ENCODE measurements at places on chromosomes 5 and 9.

- DNase-seq, result no peak
These were observed 38.3 kb upstream of the SIL1 start for GRCh38 chr5:139236479-139236878.

GRCh38 chr5:107979900-107980299 lies 309.2 kb upstream of the EFNA5 start:
- no peak for DNase-seq

DNA sequence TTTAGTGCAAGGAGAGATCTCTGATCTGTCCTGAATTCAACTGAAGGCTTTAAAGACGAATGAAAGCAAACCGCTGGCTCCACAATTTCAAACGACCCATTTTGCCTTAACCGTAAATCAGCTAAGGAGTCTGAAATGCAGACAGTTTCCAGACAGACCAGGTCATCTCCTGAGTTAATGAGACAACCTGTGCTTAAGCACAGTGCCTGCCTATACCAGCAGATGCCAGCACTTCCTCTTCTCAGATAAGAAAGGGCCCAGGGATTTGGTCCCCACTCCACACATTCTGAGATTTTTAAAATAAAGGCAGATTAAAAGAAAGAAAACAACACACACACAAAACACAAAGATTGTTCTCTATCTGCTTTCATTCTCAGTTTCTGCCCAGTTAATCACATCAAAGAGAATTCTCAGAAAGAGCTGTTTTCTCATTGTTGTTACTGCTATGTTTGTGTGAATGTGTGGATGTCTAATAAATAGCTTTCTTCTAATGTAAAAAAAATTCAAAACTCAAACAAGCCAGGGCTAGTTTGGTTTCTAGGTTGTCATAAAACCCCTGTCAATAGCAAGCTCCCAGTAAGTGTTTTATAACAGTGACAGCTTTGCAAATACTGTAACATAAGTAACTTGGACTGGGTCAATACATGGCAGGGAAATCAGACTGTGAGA lies 157.7 kb upstream of the SLC24A2 start:
- peak; percentile 18 for DNase-seq

GRCh38 chr5:180041301-180042274 lies 30.0 kb downstream of the RNF130 start:
- DNase-seq, result no peak

DNA sequence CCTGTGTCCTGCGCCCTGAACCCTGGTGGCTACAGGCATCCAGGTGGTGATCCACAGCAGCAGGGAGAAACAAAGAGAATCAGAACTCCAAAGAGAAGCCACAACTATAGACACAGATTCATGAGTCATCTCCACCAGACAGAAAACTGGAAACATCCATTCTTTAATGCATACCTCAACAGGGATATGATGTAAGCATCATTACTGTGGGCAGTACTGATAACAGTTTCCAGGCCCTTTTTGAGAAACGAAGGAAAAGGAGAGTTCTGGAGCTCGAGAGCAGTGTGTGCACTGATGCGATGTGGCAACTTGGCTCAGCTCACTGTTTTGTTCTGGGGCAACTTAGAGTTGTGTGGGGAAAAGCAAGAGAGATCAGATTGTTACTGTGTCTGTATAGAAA lies 215.6 kb upstream of the ADAMTS16 start:
- no peak for DNase-seq

DNA sequence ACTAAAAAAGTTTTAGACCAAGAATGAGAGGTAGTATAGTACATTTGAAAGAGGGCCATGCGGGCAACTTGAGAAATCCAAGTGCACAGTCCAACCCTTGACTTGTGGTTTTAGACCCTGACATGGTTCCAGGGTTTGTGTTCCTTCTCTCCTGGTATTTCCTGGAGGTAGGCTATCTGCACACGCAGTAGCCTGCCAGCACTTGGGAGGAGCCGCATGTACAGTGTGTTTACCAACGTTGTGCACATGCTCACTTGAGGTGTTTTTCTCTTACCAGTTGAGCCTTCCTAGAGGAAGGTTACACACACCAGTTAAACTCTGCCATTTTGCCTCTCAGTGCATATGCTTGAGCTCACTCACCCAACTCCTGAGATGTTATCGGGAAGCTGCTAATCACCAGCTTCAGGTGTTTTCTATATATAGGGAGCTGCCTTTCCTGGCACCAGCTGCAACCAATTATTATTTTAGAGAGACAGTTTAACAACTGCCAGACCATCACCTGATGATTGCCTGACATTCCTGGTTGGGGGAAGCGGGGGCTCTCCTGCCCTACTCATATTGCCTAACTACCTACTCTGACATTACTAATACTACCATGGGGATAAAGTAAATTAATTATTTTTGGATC lies 593.4 kb upstream of the TUSC1 start:
- no peak for DNase-seq

GRCh38 chr9:29183971-29184370 lies 1610.7 kb upstream of the C9orf72 start:
- DNase-seq, result no peak

- no peak for DNase-seq
These were observed 90.1 kb upstream of the NEURL1B start for GRCh38 chr5:172550996-172551395.

GRCh38 chr5:24188216-24188925 lies 456.4 kb downstream of the CDH10 start:
- DNase-seq, result no peak

DNA sequence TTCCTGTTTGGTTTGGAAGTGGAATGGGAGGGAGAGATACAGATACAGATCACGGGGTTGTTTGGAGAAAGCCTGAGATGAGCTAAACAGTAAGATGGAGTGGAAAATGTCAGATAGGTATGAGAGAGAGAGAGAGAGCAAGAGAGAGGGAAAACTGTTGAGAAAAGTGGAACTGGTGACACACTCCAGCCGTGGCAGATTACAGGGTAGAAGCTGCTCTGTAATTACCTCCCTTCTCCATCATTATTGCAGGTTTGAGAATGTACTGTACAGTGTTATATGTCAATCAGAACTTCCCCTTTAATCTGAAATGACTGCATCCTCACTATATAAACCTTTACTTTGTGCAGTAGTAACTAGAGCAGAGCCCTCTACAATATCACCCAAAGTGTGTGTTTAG lies 74.5 kb upstream of the WWC1 start:
- no peak for DNase-seq

DNA sequence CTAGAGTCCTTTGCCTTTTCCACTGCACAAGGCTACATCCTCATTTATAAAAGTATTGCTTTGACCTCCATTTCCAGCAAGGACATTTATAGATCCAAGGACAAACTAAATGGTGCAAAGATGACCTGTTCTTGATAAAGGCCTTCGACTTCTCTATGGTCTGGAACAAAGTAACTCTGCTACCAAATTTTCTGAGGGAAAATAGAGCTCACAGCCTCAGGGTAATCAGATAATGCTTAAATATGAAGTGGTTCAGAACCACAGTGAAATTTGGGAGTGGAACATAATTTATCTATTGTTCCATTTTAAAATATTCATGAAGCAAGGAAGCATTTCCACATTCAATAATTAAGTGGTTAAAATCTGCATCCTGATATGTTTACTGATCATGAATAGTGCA lies 137.5 kb downstream of the TTLL11 start:
- no peak for DNase-seq

- DNase-seq, result no peak
These were observed 21.1 kb downstream of the CPEB4 start for GRCh38 chr5:173909199-173909598.

GRCh38 chr5:42109006-42109572 lies 184.0 kb downstream of the FBXO4 start:
- DNase-seq, result no peak

DNA sequence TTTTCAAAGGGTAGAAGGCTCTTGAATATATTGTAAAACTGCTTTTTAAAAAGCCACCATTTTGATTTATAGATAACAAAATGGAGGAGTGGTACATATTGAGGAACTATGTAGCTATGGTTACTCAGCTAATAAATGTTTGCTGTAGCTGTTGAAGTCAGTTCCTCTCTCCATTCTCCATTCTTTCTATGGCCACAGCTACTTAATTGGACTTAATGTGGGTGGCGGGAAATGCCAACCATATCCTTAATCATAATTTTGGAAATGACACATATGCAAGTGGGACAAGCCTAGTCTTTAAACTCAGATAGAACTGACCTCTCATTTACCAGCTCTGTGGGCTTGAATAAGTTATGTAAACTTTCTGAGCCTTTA lies 10.6 kb downstream of the CDKN2A start:
- no peak for DNase-seq

DNA sequence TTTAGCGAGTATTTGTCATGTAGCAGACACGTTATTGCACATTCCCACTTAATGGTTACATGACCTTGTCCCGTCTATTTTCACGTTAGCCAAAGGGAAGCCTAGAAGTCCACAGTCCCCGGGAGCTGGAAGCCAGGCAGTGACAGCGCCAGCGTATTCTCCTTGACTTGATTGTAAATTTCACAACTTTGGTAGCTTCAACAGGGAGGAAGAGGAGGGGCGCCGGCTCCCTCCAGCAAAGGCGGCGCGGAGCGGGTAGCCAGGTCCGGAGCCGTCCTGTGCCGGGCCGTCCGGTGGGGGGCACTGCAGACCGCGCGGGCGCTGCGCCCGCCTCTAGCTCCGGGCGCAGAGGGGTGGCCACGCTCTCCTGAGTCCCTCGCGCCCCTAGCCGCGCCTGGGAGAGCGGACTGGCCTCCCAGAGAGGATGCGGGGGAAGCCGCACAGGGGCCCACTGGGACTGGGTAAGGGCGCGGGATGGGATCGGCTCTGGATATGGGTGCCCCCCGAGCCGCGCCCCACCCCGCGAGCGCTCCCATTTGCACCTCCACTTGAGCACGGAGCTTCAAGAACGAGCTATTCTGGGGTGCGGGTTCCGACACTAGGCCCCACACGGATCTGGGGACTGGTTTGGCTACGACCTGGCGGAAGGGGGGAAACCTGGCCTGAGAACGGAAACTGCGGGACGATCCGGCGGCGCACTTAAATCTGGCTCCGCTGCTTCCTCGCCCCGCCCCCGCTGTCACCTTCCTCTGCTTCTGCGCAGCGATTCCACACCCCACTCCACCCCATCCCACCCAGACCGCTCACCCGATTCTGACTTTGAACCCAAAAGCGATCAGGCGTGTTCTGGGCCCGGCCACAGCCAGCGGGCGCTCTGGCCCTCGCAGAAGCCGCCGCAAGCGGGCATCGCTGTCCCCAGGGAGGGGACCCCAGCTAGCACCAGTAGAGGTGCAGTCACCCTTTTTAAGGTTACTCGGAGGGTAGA lies 23.8 kb downstream of the KLF4 start:
- peak; percentile 61 for DNase-seq

DNA sequence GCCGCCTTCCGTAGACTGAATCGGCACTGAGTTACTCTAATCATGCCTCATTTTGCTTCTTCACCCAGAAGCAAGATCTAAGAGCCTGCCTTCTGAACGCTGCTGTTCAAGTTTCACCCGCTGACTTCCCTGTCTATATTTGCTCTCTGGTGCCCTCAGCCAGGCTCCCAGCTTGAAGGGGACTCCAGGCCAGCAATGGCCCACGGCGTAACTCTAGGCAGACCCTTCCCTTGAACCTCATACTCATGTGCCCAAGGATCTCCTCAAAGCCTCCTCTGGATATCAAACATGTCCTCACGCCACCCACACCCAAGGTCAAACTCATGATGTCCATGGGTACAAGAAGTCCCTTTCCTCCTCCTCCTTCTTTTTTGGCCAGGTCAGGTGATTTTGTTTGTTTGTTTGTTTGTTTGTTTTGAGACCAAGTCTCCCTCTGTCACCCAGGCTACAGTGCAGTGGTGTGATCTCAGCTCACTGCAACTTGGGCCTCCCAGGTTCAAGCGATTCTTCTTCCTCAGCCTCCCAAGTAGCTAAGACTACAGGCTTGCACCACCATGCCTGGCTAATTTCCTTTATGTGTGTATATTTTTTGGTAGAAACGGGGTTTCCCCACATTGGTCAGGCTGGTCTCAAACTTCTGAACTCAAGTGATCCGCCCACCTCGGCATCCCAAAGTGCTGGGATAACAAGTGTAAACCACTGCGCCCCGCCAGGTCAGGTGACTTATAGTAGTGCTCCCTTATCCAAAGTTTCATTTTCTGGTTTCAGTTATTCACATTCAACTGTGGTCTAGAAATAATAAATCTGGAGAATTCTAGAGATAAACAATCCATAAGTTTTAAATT lies 239.0 kb downstream of the SYK start:
- no peak for DNase-seq

GRCh38 chr5:154168395-154168794 lies 22.1 kb upstream of the GALNT10 start:
- no peak for DNase-seq

DNA sequence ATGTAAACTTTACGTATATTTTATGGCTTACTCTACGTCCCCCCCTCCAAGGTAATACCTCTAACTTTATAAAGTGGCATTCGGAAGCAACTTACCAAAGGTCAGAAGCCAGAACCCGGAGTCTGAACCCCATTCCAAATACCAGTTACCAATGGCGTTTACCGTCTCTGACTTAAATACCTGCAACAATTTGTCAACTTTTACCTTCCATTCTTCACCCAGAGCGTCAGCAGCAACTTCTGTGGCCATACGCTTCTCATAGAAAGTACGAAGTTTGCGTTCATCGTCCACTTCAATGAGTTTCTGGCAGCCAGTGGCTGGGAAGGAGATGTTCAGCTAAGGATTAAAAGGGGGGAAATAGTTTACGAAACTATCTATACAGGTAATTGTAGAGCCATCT lies 753 bp downstream of the RPS6 start:
- DNase-seq, result no peak

DNA sequence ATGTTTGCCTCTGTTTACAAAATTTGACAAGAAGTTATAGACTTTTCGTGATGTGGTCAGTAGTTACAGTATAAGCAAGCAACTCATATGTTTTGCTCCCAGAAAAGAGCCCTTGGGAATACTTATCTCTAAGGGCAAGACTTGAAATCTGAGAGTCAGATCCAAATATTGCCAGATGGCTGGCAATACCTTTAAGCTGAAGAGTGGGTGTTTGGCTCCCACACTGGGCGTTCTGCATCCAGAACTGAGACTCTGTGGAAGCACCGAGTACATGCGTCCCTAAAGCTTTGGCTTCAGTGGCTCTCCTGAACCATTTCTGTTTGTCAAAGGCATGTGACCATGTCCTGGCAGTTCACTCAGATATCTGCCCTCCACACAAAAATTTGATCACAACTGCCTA lies 194.1 kb downstream of the DCP2 start:
- DNase-seq, result no peak

- no peak for DNase-seq
These were observed 42.8 kb upstream of the PARP8 start for GRCh38 chr5:50623666-50624065.

DNA sequence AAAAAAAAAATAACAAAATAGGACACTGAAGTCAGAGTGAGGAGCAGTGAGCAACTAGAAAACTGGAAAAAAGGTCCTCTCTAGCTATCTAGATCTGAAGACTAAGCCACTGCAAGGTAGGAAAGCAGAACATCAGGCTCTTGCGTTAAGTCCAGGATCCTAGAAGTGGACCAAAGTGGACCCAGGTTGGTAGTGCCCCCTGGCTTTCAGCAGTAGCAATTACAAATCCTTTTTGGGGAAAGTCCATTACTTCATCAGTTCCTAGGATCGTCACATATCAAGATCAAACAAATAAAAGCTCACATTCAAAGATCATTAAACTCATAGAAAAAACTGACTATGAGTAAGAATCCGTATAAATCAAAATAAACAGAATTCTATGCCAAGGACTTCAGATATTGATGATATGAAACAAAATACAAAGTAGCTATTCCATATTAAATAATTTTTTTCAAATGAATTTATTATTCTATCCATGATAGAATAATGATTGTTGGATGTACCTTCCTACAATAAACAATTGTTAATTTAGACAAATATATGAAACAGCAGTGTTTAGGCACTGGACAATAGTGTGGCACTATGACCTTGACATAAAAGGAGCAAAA lies 6.5 kb upstream of the RICTOR start:
- DNase-seq, result peak; percentile 61
